ENCODE measurements at places on chromosomes 12 and 14.

DNA sequence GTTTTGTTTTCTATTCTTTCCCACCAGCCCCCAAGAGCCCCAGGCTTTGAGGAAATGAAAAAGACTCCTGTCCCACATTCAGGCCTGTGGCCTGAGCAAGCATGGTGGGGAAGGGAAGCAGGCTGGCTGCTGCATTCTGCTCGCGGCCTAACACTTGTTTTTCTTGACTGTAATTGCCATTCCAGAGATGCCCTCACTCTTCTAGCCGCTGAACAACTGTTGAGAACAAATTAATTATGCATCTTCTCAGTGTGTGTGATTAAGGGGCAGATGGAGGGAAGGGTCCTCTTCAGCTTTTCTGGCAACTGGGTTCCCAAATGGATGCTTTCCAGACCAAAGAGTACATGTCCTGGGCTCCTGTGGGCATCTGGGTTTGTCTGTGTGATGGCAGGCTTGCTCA lies 43.3 kb downstream of the ADCK1 start:
- DNase-seq = no peak

GRCh38 chr12:5560265-5560664 lies 128.4 kb downstream of the NTF3 start:
- no peak for DNase-seq

GRCh38 chr12:559906-560455 lies 100.2 kb downstream of the B4GALNT3 start:
- DNase-seq = no peak

DNA sequence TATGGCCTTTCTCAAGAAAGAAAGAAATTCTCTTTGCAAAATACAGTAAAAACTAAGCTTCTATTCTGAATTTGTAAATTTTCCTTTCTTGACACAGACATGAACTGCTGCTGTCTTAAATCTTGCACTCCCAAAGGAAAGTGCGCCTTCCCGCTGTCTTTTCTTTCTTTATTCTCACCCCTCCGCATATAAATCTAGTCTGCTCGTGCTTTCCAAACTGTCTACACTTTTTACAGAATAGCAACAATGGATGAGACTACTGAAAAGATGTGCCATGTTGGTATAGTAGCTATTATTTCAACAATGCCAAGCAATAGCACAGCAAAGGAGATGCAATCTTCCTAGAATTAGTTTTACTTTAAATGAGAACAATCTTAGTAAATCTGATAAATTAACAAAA lies 328.8 kb upstream of the PDE3A start:
- DNase-seq = no peak

DNA sequence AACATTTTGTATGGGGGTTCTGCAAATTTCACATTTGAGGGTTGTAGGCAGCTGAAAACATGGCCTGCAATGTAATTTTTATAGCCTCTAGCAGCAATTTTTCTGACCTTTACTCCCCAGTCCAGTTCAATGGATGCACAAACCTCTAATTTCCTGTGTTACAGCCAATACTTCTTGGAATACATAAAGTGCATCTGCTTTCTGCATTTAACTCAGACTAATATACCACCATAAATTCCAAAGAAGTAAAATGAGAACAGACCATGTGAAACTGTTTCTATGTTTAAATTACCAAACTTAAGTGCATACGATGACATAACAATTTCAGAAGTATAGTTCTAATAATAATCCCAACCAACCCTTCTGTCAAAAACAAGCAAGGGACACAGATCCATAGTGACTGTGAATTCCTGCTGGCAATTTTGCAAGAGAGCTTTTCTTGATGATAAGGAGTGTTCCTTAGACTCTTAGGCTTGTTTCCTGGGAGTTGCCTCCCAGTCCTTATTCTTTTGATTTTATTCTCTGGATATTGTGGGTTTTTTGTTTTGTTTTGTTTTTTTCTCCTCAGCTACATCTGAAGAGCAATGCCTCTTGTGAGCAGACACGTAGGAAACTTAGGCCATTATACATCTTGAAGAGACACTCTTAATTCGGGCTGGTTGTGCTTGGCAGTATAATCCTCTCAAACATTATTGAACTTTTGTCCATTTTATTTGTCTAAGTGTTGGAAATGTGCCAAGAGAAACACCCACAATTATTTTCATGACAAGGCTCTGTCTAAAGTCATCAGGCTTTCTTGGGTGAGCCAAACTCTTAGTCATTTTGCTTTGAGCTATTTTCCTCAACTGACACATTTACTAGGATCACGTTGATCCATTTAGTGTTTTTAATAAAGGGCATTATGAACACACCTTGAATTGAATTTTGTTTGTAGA lies 51.3 kb upstream of the RERGL start:
- no peak for DNase-seq

DNA sequence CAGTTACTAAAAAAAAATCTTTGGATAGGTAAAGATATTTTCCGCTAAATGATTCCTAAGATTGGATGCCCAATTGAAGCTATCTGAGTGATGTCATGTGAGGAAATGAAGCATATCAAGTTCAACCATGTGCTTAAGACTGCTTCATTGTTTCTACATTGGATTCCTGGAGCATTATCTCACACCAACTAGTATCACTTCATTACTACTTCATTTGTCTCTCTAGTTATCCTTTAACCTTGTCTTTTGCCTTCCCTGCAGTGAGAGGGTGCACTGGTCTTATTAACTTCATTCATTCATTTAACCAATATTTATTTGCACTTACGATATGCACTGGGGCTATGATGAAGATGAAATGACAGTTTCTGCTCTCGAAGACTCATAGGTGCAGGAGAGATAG lies 198.1 kb downstream of the SLC38A4 start:
- no peak for DNase-seq

DNA sequence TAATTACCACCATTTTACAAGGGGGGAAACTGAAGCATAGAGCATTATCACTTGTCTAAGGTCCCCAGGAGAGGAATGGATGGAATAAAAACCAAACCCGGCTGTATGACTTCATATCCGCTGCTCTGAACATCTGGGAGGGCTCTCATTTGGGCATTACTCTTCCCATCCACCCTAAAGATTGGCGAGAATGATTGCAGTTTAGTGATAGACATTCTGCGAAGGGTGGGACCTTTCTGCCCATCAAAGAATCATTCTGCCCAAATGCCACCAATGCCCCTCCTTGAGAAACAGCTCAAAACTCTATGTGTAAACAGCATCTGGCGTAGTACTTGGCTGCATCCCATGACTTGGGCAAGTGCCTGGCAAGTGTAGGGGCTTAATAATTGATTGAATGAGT lies 11.6 kb downstream of the CHST11 start:
- DNase-seq = no peak

GRCh38 chr14:51792809-51793208 lies 67.6 kb upstream of the GNG2 start:
- DNase-seq = no peak

DNA sequence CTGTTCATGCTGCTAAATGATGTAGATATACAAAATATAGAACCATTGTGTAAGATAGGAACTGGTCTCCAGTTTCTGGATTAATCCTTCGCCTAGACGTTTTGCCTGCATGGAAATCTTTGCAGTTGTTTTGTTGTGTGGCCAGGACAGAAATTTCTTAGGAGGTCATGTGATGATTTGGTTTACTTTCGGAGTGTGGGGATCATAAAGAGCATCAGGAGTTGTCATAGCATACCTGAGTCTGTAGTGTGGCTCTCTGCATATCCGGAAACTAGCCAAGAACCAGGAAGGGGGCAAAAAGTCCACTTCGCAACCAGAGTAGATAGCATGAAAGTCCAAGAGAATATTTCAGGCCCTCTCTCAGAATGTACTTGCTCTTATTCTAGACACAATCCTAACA lies 3.1 kb downstream of the SAMD4A start:
- DNase-seq = no peak

GRCh38 chr14:68342216-68342763 lies 450.6 kb downstream of the ZFP36L1 start:
- DNase-seq = no peak

DNA sequence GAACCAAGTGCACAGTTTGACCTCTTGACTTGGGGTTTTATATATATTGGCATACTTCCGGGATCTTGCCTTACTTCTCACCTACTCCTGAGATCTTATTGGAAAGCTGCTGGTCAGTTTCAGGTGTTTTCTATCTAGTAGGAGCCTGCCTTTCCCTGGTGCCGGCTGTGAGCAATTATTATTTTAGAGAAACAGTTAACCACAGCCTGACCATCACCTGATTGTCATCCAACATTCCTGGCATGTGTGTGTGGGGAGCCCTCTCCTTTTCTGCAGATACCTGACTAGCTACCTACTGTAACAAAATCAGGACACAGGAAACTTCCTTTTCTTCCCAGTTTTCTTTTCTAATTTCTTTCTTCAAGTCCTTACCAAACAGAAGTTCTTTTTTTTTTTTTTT lies 220.4 kb downstream of the ATP23 start:
- DNase-seq = no peak

GRCh38 chr12:124015494-124016461 lies 42.8 kb downstream of the ZNF664 start:
- DNase-seq = no peak

- no peak for DNase-seq
These were observed 108.7 kb downstream of the SYT10 start for GRCh38 chr12:33330940-33331339.

DNA sequence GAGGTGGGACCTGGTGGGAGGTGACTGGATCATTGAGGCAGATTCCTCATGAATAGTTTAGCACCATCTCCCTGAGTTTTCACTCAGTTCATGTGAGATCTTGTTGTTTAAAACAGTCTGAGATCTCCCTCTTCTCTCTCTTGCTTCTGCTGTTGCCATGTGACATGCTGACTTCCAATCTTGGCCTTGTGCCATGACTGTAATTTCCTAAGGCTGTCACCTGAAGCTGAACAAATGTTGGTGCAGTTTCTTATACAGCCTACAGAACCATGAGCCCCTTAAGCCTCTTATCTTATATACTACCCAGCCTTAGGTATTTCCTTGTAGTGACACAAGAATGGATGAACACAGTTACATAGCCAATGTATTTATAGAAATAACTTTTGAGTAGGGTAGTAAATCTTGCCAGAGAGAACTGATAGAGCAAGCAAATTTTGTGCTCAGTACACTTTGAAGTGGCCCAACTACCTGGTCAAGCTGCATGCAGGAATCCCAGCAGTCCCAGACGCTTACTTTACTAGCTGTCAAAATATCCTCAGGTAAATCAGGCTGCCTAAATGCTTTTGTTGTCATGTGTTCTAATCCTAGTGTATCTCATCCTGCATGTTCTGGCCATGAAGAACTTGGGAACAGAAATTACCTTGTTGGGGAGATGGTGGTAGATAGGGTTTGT lies 445.6 kb upstream of the MIS18BP1 start:
- DNase-seq = no peak

DNA sequence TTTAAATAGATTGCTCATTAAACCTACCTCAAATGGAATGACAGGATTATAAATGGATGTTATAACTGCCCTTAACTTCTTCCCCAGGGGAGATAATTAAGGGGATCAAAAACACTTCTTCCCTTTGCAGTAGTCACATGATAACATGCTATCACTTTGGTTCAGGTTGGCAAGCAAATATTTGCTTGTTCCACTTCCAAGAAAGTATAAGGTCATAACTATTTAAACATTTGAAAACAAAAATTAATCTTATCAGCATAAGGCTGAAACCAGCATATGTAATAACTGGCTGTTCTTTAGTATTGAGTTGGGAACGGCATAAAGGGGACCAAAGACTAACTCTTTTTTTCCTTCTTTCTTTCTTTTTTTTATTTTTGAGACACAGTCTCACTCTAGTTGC lies 2.4 kb upstream of the LYZ start:
- DNase-seq = no peak

- no peak for DNase-seq
These were observed 33.1 kb downstream of the CMKLR1 start for GRCh38 chr12:108305991-108306501.

- DNase-seq = no peak
These were observed 600 bp downstream of the SYT10 start for GRCh38 chr12:33438851-33439586.

DNA sequence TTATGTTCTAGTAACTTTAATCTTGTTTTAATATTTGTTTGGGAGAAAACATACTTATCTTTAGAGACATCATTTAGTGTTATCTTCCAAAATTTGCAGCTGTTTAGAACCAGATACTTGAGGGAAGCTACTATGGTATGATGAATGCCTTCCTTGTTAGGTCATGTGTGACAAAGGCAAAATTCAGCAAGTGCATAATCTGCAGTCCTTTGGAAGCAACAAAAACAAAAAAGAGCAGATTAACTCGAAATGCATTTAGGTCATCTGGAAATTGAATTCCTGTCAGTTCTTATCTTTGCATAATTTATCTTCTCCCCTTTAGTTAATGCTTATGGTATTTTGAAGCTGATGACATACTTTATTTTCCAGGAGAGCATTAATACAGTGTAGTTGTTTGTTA lies 3.5 kb downstream of the FBXO34 start:
- DNase-seq = no peak

- no peak for DNase-seq
These were observed 5.7 kb upstream of the POP5 start for GRCh38 chr12:120586860-120587259.

- no peak for DNase-seq
These were observed 7.7 kb upstream of the AMN1 start for GRCh38 chr12:31736472-31736871.

DNA sequence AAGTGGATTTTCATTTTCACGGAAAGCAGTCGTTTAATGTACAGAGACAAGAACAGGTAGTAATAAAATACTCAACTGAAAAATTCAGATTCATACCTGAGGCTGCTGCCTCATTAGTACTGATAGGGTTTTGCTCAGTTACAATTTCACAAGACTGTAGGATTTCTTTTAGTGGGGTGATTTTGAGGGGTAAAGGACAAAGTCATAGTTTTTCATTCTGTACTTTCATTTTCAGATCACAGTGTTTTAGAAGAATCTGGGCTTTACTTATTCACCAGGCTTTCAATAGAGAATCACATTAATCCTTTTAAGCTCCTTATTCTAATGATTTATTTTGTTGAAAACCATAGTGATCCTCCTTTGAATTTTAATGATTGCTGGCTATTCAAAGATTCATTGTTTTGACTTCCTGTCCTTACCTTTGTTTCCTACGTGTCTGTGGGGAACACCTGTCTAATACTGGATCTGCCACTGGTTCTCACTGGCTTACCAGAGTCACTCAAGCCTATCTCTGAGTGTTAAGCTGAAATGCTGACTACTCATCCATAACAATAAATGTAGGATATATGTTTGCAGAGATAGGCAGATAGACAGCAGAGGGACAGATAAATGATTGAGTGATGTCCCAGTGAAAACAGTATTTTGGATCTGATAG lies 243.8 kb upstream of the NPAS3 start:
- no peak for DNase-seq

- no peak for DNase-seq
These were observed 6.9 kb downstream of the MARK3 start for GRCh38 chr14:103392106-103392505.

- no peak for DNase-seq
These were observed 60.6 kb upstream of the TMCC3 start for GRCh38 chr12:94710933-94711332.
